Activated CD8-positive, alpha-beta memory T cell treated with anti-CD3 and anti-CD28 coated beads for 1 hour (primary cell): ENCODE measurements at places on chromosomes 16 and 17.

DNA sequence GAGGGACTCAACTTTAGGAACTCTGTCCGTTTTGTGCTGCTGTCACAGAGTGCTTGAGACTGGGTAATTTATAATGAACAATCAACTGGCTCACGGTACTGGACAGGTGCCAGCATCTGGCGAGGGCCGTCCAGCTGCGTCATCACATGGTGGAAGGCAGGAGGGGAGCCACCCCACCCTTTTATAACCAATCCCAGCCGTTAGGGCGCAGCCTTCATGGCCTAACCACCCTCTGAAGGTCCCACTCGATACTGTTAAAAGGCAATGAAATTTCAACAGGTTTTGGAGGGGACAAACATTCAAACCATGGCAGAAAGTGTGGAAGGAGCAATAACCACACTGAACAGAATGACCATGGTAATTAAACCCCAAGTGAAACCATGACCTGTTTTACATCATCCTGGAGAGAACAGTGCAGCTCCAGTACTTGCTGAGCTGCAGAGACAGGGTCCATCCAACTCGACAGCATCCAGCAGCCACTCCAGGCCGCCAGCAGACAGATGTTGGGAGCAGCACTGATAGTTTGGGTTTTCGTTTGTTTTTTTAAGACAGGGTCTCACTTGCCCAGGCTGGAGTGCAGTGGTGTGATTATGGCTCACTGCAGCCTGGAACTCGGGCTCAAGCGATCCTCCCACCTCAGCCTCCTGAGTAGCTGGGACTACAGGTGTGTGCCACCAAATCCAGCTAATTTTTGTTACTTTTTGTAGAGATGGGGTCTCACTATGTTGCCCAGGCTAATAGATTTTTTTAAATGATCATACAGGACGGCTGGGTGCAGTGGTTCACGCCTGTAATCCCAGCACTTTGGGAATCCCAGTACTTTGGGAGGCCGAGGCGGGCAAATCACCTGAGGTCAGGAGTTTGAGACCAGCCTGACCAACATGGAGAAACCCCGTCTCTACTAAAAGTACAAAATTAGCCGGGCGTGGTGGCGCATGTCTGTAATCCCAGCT lies 11.0 kb downstream of the CHMP6 start:
- DNase-seq, result no peak

DNA sequence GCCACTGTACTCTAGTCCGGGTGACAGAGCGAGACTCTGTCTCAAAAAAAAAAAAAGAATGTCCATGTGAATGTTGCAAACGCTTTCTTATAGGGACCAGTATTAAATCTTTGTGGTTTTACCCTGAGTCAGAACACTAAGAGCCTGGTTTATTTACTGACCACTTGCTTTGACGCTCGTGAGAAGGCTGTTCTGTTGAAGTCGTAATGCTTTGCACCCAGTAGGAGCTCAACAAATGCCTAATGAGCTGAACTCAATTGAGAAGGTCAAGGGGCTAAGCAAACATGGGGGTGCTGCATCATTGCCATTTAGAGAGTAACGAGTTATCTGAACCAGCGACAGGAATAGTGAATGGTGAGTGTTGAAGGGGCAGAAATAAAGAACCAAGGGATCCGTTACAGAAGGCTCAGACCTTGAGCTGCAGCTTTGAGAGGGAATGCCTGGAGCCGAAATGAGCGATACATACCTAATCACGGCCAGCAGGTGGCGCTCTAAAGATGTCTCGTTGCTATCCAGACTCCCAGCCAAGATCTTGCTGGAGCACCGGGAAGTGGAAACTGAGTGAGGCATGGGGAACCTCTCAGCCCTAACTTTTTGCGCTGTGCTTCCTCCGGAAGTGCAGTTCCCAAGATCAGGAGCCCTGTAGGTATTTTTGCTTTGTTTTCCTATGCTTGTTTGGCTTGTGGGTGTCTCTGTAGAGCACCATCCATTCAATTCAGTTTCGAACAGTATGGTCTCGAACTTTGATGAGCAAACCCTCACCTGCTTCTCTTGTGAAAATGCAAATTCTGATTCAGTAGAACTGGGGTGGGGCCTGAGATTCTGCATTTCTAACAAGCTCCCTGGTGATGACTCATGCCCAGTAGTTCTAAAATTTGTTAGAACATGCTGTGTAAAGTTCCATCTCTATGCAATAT lies 12.6 kb upstream of the RNF222 start:
- peak; percentile 47 for DNase-seq

GRCh38 chr17:68456339-68457167 lies 743 bp downstream of the WIPI1 start:
- no peak for DNase-seq

DNA sequence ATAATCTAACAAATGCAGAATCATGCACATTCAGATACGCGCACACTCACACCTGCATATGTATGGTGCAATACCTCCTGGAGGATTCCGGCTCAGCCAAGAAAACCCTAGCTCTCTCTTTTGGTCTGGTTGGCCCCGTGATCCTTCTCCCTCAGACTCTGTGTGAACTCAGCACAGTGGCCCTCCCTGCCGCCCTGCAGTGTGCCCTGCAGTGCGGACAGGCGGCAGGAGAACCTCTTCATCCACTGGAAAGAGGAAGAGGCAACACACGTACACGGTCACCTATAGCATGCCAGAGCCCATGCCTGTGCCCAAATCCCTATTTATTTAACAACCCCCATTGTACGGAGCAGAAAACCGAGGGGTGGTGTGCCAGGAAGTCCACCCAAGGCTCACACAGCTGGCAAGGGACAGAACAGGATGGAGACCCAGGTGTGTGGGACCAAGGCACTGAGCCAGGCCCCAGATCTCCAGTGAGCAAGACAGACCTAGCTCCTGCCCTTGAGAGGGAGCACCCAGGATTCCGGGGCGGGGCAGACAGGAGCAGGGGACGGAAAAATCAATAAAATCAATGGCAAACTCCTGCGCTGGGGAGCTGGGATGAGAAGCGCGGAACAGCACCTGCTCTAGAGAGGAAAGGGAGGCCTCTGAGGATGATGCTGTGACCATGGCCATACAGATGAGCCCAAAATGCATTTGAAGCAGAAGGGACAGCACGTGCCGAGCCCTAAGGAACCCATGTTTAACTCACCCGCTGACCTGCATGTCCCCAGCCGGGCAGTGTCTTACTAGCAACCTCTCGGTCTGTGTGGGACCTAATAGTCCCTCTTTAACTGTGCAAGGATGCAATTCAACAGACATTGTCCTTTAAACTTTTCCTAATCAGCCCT lies 54.7 kb upstream of the CIBAR2 start:
- DNase-seq, result no peak

GRCh38 chr16:80569440-80570105 lies 28.8 kb downstream of the DYNLRB2 start:
- DNase-seq, result peak; percentile 12

DNA sequence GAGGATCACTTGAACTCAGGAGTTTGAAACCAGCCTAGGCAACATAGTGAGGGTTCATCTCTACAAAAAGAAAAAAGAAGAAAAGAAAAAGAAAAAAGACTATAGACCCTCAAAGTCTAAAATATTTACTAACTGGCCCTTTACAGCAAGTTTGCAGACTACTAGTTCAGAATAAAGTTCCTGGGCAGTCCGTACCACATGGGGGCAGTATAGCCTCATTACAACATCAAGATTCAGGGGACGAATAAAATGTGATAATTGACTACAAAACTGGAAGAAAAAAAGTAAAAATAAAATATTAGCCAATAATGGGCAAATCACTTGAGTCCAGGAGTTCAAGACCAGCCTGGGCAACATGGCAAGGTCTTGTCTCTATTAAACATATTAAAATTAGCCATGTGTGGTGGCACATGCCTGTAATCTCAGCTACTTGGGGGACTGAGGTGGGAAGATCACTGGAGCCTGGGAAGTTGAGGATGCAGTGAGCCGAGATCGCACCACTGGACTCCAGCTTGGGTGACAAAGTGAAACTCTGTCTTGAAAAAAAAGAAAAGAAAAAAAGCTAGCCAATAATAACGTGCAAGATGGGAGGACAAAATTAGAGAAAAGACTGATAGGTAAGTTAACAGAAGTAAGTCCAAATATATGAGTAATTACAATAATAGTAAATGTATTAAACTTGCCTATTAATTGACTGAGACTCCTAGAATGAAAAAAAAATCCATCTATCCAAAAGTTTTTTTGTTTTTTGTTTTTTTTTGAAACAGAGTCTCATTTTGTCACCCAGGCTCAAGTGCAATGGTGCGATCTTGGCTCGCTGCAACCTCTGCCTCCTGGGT lies 129.4 kb upstream of the SEC14L1 start:
- peak; percentile 21 for DNase-seq

GRCh38 chr17:71111934-71112333 lies 942.6 kb downstream of the KCNJ2 start:
- DNase-seq, result no peak

DNA sequence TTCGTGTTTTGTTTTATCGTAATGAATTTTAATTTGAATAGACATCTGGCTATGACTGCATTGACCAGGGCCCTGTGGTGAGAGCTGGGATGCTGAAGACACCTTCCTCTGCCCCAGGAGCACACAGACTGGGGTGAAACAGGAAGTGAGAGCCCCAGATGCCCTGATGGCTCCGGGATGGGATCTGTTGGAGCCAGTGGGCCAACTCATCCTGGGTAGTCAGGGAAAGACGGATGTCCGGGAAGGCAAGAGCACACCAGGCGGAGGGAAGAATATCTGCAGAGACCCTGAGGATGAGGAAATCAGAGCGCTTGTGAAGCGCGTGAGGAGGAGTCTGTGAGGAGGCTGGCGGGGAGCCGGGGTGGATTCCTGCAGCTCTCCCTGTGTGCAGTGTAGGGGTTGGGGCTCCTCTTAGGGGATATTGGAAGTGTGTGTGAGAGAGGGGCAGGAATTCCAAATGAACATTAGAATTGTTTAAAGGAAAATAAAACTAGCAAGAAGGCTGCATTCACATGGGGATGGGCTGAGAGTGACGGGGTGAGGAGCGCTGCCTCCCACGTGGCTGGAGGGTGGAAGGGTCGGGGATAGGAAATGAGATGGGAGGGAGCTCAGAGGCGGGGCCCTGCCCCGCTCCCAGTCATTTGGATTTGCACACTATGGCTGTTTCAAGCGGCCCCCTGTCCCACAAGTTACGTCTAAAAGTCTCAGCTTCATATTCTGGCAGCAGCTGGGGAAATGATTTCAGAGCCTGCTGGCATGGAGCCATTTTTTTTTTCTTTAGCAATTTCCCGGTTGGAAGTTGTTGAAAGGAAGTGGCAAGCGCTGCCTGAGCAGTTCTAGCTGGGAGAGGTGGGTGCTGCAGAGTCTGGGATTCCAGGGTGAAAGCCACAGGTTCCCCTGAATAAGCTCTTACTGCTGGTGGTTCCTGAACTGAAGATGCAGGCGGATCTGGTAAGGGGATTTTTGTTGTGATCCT lies 71.2 kb upstream of the LGALS9 start:
- no peak for DNase-seq

DNA sequence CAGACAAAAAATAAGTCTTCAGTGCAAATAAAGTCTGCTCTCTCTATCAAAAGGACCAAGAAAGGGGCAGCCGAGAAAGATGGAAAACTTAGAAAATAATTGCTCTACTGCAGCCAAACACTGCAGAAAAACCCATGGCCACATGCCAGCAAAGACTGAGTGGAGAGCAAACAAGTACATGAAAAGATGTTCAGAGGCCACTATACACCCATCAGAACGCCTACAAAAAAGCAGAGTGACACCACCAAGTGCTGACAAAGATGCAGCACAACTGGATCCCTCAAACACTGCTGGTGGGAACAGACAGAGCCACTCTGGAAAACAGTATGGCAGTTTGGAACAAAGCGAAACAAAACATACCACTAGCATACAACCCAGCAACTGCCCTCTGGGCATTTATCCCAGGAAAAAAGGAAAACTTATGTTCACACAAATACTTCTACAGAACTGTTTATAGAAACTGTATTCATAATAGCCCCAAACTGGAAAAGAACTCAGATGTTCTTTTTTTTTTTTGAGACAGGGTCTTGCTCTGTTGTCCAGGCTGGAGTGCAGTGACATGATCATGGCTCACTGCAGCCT lies 36.7 kb downstream of the KIAA0753 start:
- no peak for DNase-seq

DNA sequence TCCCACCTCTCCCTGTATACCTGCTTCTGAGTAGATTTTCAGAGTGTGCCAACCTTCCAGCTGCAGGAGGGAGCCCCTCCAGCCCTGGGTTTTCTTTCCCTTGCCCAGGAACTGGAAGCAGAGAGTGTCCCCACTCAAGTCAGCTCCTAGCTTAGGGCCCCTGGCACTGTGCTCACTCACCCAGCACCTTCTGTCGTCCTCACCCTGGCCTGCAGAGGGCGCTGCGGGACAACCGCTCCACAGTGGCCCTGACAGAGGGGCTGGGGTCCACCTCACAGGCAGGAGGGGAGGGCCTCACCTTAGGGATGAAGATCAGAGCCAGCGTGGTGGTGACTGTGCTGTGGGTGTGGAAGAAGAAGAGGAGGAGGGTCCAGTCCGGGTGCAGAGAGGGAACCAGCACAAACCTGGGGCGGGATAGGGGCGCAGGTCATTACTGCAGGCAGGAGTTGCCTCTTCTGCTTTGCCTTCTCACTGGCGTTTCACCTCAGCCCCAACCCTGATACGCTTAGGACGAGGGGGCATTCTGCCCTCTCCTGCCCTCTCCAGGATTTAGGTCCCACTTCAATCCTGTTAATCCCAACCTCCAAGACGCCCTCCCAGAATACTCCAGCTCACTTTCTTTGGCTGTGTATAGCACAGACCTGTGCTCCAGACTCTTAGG lies 10.0 kb downstream of the GPR179 start:
- no peak for DNase-seq

DNA sequence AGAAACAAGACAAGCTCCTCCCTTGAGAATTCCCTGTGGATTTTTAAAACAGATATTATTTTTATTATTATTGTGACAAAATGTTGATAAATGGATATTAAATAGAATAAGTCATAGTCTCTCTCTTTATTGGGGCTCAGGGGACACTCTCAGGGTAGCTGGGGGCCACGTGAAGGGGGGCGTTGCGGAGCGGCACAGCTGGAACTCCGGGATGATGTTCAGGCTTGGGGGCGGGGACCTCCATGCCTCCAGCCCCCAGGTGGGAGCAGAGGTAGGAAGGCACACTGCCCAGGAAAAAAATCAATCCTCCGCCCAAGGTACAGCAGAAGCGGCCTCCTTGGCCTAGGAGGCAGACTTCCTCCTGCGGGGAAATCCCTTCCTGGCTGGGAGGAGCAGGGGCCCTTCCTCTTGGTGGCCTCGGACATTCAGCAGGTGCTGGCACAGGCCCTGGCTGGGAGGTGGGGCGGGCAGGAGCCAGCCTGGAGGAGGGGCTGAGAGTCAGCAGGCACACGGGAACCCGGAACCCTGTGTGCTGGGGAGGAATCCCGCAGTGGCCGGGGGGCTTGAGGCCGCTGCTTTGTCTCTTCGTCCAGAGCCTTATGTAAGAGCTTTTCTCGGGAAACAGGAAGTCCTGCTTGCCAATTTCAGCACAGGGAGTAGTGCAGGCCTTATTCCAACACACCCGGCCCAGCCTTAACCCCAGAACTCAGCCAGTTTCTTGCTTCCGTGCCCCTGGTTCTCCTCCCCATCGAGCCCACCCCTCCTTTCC lies 591 bp upstream of the TNFSF13 start:
- DNase-seq, result no peak
